ENCODE measurements at places on chromosomes 4 and X.

GRCh38 chrX:54825716-54826438 is 18.3 kb downstream of the MAGED2 start:
- DNase-seq: no peak

DNA sequence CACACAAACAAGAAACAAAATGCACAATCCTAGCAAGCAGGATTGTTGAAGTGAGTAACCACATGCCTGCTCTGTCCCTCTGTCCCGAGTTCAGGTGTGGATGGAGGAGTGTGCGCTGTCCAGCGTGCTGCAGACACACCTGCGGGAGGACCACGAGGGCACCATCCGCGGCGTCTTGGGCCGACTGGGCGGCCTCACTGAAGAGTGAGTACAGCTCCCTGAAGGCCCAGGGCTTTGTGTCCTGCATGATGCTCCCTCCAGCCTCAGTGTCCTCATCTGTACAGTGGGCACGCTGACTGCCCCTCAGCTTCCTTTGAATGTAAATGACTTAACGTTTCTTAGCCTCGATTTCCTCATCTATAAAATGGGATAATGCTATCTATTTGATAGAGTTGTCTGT is 82.5 kb downstream of the EVC start:
- DNase-seq: no peak

DNA sequence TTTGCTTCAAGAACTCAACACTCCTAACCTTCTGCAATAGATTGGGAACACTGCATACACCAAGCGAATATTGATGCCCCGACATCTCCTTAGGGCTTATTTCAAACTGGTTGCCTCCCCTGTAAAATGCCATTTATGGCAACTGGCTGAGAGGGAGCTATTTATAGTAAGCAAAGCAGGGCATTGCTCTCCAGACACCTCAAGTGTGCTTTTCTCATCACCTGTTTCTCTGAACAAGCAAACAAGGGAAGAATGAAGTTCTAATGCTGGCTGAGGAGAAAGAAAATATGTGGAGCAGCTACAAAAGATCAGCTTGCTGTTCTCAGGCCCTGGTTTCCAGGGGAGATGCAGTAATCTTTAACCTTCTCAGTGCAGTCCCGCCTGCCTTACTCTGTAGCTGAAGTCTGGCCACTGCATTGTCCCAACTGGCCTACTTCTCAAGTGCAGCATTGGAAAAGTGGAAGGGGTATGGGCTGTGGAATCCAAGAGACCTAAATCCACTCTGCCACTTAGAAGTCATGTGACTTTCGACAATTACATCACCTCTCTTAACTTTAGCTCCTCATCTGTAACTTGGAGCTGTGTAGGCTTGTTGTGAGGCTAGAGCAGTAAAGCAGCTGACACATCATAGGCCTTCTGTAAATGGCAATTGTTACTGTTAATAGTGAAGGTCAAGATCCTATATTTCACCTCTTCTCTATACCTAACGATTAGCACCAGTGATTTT is 47.9 kb upstream of the FGF13 start:
- DNase-seq: no peak

DNA sequence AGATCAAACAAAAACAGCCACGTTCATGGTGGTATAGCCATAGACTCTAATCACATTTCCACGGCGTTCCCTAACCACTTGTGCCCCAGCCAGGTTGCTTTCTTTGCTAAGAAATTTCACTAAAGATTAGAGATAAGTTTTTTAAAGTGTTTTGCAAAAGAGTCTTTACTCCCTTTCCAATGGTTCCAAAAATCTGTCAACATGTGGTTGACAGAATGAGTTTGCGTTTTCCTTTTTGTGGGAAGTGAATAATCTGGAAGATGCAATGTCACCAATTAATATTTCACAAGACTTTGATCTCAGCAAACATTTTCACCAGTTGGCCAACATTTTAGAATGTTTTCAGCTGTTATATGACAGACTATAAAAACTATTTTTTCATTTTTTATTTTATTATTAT is 35.3 kb downstream of the CXCL1 start:
- DNase-seq: no peak

GRCh38 chr4:31272331-31273061 is 552.3 kb downstream of the PCDH7 start:
- no peak for DNase-seq

DNA sequence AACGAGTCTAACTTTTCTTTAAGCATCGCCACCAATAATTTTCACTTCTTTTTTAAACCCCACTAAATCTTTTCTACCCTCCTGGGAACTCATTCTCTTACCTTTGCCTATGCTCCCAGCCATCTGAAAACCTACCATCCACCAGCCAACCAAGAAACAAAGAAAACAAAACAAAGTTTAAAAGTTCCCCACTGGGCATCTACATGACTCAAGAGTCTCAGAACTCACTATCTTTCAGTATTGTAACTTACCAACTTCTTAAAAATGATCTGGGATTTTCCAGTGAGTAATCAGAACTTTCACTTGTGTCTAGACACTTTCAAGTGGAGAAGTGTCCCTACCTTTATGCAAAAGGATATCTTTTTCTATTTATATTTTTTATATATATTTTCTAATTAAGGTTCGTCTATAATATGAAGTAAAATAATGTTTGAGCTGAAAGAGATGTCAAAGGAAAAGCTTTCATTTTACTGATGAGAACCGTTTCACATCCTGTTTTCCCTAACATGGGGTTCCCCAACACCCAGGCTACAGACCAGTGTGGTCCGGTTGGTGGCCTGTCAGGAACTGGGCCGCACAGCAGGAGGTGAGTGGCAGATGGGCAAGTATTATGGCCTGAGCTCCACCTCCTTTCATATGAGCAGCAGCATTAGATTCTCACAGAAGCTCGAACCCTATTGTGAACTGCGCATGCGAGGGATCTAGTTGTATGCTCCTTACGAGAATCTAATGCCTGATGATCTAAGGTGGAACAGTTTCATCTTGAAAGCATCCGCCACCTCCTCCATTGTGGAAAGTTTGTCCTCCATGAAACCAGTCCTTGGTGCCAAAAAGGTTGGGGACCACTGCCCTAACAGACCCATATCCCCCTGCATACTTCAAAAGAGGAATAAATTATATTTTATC is 9.8 kb upstream of the TIGD2 start:
- peak; percentile 16 for DNase-seq

- no peak for DNase-seq
Observed at GRCh38 chrX:107714206-107714891, 61.2 kb downstream of the TSC22D3 start.

GRCh38 chr4:2274320-2275043 is 12.6 kb upstream of the MXD4 start:
- DNase-seq: no peak

- DNase-seq: no peak
Observed at GRCh38 chr4:179695175-179695574, 2252.9 kb upstream of the AGA start.

GRCh38 chrX:132369617-132370326 is 119.1 kb downstream of the MBNL3 start:
- no peak for DNase-seq

DNA sequence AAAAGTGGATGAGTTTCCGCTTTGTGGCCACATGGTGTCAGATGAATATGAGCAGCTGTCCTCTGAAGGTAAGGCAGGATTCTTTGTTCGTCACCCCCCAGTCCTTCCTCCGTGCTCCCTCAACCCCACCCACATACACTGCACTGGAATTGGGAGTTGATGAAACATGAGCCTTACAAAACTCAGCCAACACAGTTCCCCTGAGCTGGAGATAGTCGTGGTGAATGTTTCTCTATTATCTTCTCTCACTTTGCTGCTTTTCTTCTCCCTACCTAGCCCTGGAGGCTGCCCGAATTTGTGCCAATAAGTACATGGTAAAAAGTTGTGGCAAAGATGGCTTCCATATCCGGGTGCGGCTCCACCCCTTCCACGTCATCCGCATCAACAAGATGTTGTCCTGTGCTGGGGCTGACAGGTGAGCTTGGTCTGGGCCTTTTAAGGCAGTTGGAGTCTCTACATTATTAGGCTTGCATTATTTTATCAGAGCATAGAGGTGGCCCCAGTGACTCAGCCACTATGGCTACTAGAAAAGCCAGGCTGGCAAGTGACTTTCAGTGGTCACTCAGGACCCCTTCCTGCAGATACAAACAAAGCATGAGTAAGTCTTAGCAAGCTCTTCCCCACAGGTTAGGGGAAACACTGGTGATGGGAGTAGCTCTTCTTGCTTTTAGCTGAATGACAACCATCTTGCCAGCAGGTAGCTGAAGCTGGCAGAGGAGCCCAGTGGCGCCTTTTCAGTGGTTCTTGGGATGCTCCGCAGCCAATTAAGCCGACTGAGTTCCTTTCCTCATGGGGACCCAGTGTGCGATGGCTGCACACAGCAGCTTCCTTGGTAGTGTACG is 1.6 kb downstream of the RPL10 start:
- no peak for DNase-seq

DNA sequence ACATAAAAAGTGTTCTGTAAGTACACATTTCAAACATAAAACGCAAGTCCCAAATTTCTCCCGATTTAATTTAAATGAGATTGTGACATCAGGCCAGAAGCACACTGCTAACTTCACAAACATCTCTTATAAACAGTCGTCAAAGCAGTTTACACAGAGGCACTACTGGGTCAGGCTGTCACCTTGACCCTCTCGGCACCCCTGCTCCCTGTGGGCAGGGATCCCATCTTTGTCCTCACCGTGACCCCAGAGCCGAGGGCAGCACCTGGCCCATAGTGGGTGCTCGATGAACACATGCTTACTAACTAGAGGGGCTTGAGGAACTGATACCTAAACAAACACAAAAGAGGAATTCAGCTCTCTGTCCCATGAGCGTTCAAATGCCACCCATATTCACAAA is 22.2 kb downstream of the QDPR start:
- no peak for DNase-seq

DNA sequence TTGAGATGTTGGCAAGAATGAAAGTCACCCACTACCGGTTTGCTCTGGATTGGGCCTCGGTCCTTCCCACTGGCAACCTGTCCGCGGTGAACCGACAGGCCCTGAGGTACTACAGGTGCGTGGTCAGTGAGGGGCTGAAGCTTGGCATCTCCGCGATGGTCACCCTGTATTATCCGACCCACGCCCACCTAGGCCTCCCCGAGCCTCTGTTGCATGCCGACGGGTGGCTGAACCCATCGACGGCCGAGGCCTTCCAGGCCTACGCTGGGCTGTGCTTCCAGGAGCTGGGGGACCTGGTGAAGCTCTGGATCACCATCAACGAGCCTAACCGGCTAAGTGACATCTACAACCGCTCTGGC is 12.3 kb downstream of the RPL9 start:
- DNase-seq: no peak

GRCh38 chr4:175824076-175824475 is 12.0 kb upstream of the GPM6A start:
- DNase-seq: no peak

- DNase-seq: no peak
Observed at GRCh38 chrX:15882704-15883539, 28.3 kb upstream of the AP1S2 start.

DNA sequence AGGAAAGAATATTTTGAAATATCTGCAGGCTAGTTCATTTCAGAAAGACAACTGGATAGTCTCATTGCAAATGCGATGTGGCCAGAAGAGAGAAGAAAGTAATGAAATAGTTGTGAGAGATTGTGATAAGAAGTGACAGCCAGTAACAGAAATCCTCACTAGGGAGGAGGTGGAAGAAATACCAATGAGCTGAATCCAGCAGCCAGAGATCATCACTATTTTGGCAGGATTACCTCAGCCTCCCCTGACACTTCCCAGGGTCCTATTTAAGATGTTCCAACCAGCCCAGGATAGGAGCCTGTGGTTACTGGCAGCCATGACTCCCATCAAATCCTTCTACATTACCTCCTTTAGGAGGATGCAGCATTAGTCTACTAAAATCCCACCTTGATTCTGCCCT is 76.7 kb upstream of the ARHGAP24 start:
- no peak for DNase-seq

DNA sequence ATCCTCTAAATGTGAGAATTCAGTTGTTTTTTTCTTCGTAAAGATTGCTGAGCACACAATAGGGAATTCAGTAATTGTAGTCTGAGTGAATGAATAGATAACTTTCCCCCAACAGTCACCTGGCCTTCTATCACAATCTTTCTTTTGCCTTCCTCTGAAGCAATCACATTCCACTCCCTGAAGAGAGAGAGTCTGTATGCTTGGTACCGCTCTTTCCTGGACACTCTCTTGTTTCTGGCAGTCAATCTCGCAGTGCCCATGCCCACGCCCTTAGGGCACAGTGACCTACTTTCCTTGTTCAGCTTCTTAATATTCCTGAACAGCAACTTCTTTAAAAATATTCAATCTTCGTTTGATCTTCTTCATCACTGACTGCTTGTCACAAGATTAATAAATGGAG is 255.9 kb downstream of the ADAMTS3 start:
- DNase-seq: no peak

- no peak for DNase-seq
Observed at GRCh38 chrX:66164470-66164869, 423 bp downstream of the HEPH start.

- no peak for DNase-seq
Observed at GRCh38 chrX:150238632-150239382, 124.3 kb upstream of the MAMLD1 start.

- no peak for DNase-seq
Observed at GRCh38 chr4:1856943-1857699, 1.2 kb upstream of the LETM1 start.

DNA sequence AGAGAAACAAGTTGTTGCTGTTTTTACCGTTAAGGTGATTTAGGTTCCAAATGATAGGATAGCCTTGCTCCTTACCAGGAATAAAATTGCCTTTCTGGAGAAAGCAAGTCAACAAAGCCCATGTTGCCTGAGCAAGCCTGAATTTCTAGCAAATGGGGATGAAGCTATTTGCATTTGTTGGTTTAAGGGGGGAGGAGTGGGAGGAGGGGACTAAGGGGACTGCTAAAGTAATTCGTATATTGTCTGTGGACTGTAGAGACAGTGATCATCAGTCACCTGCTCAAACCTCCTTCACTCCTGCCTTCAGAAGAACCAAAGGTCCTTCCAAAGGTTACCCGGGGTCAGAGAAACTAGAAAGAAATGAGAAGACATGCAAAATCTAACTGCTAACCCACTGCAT is 65.8 kb downstream of the SCML2 start:
- DNase-seq: no peak

DNA sequence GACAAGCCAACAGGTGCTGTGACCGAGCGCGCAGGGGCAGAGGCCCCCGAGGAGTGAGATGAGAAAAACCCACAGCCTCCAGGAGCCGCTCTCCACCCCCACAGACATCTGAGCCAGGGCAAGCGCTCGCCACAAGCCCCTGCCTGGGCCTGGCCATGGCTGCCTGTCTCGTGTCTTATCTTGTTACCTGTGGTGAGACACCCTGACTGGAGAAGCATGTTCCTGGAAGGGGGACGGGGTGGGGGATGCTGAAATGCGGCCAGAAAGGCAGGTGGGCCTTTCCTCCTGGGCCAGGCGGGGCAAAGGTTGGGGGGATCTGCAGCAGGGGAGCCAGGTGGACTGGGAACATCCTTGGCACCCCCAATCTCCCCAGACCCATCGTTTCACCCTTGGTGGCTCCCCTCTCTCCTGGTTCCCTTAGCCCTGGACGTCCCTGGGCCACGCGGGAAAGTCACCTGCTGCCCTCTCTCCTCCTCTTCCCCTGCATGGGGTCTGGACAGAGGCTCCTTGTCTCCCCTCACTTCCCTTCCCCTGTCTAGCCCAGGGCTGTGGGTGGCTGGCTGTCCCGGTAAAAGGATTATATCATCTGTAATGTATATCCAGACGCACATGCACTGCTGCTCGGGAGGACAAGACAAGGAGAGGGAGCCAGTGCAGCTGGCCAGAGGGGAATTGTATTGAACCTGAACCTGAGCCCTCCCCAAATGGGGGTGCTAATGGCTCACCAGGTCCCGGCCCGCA is 8.4 kb upstream of the DUSP9 start:
- no peak for DNase-seq

Data from stimulated activated CD4-positive, alpha-beta T cell treated with anti-CD3 and anti-CD28 coated beads, Interleukin-4, amount 100 ng/mL, for 24 hours (primary cell).